ENCODE measurements at places on chromosomes 4 and X.
A peak's percentile ranks its signal among the peaks of the same experiment; 100 is the strongest.

- DNase-seq, result no peak
Measured at GRCh38 chrX:150508018-150508417, 60.4 kb upstream of the MTM1 start.

- no peak for DNase-seq
Measured at GRCh38 chr4:183142571-183143550, 43.8 kb downstream of the WWC2 start.

- DNase-seq, result no peak
Measured at GRCh38 chr4:177480795-177481194, 38.6 kb upstream of the AGA start.

DNA sequence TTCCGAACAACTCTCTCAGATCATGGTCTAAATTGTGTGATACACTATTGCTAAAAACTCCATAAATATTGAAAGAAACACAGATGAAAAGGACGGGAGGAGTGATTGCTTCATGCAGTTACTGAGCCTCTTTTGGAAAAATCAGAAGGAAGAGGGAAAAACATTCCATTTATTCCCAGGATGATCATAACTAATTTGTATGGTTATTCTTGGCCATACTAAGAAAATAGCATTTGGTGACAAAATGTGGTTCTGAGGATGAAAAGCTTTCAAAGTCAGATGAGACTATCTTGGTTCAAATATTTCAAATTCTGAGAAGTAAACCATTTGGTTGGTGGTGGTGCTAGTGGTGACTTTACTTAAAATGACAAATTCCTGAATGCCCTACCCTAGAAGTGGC, 305.4 kb upstream of the LDB2 start:
- DNase-seq, result no peak

- DNase-seq, result no peak
Measured at GRCh38 chr4:54526560-54526959, 131.2 kb upstream of the KIT start.

DNA sequence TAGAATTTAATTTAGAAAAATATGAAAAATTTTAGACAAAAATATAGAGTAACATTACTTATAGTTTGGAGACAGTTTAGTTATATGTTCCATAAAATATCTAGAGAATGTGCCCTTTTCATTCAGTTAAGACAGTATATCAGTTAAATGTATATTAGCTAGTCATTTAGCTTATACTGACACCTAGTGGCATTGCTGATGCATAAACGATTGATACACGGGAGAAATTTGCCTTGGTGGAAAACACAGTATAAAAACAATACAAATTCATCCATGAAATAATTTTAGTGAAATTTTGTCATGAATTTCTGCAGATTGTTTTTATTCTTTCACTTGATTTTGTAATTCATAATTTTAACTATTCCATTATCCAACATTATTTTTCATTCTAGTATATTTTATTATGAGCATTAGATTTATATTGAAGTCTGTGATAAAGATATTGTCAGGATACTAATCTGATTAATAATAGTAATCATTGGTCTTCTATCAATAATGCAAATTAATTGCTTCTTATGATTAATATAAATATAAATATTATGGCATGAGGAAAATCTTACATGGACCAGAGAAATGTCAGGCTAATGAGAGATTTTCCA, 219.0 kb downstream of the TLL1 start:
- DNase-seq, result peak; percentile 23

GRCh38 chrX:53882331-53882730, 161.9 kb downstream of the PHF8 start:
- no peak for DNase-seq

DNA sequence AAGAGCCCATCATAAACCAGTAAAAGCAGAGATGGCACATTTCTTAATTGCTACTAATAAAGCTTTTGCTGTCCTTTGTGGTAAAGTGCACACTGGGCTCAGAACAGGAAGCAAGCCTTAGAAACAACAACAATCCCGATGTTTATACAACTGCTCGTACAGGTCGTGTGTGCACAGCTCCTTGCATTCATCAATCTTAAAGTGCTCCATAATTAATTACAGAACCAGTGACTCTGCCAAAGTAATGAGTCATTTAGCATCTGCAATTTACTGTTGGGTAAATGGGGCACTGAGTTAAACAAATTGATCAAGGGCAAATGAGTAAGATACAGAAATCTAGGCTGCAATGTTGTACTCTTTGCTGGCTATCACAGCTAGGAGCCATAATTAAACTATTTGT, 61.3 kb upstream of the TXK start:
- DNase-seq, result peak; percentile 39

- no peak for DNase-seq
Measured at GRCh38 chr4:118033148-118034052, 886 bp upstream of the NDST3 start.
